A375 (cell line): ENCODE measurements at places on chromosomes 11 and 22. TPM values are rescaled to one million over a fixed set of nuclear protein-coding genes. Genes with fewer than 3 reads are reported as not detected.

Gene SHANK2
- total RNA-seq: 0.34 and 1.5 TPM in 2 replicates

Gene ANO9
- 0.13 TPM in 1 of 2 replicates, not detected in the other for total RNA-seq

Gene TESMIN
- 4.0 and 6.6 TPM in 2 replicates for total RNA-seq

Gene PGR
- total RNA-seq: not detected in 2 replicates
